Psoas muscle (tissue), 8 donors: ENCODE measurements at places on chromosomes 2 and 18.

- no peak overlapping the region for H3K27ac ChIP-seq
- no peaks in the 10 kb centered on the region for H3K36me3 ChIP-seq
- H3K4me3 ChIP-seq: peak overlapping the region; percentile 51
- H3K27me3 ChIP-seq: no peaks in the 10 kb centered on the region
- no peaks in the 10 kb centered on the region for H3K4me1 ChIP-seq
Observed at GRCh38 chr2:198371921-198372543, 567.6 kb downstream of the PLCL1 start.

- no peak overlapping the region for H3K4me3 ChIP-seq
- no peak overlapping the region for H3K27ac ChIP-seq
- no peaks in the 10 kb centered on the region for H3K27me3 ChIP-seq
- no peaks in the 10 kb centered on the region for H3K36me3 ChIP-seq
Observed at GRCh38 chr2:130972410-130972809, 120.8 kb downstream of the FAM168B start.

- no peak overlapping the region for H3K4me3 ChIP-seq
- no peak for DNase-seq
- no peaks in the 10 kb centered on the region for H3K27me3 ChIP-seq
- H3K36me3 ChIP-seq: no peaks in the 10 kb centered on the region
- no peak overlapping the region for H3K27ac ChIP-seq
- no peaks in the 10 kb centered on the region for H3K4me1 ChIP-seq
Observed at GRCh38 chr18:68769461-68769860, 28.4 kb upstream of the CCDC102B start.

- H3K27me3 ChIP-seq: no peaks in the 10 kb centered on the region
- no peak overlapping the region for H3K4me3 ChIP-seq
- no peak for DNase-seq
- H3K27ac ChIP-seq: no peak overlapping the region
- no peaks in the 10 kb centered on the region for H3K36me3 ChIP-seq
Observed at GRCh38 chr2:147051248-147051647, 793.6 kb upstream of the ACVR2A start.

GRCh38 chr2:11169333-11169732 lies 14.1 kb downstream of the SLC66A3 start:
- H3K27ac ChIP-seq: no peak overlapping the region
- no peaks in the 10 kb centered on the region for H3K36me3 ChIP-seq
- H3K4me1 ChIP-seq: no peaks in the 10 kb centered on the region

GRCh38 chr2:187686416-187687024 lies 132.3 kb upstream of the TFPI start:
- H3K4me1 ChIP-seq: no peaks in the 10 kb centered on the region
- no peaks in the 10 kb centered on the region for H3K36me3 ChIP-seq
- H3K4me3 ChIP-seq: no peak overlapping the region
- H3K27me3 ChIP-seq: no peaks in the 10 kb centered on the region
- no peak for DNase-seq
- no peak overlapping the region for H3K27ac ChIP-seq

DNA sequence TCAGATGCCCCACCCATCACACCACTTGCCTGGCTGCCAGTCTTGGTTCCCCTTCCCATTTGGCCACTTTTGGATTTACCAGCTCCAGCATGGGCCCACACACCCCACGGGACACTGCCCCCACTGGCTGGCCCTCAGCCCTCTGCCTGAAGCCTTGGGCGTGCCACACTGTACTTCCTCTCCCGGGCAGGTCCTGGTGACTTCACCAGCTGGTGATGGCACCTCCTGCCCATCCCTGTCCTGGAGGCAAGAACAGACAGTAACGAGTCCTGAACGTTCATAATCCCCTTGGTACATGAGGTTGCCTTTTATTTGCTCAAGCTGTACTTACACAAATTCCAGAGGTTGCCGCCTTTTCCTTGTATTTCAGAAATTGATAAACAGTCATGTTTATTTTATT lies 81.1 kb downstream of the TMEM17 start:
- no peaks in the 10 kb centered on the region for H3K27me3 ChIP-seq
- no peak for DNase-seq
- H3K36me3 ChIP-seq: no peaks in the 10 kb centered on the region
- peaks cover 7% of the 10 kb centered on the region for H3K4me1 ChIP-seq

DNA sequence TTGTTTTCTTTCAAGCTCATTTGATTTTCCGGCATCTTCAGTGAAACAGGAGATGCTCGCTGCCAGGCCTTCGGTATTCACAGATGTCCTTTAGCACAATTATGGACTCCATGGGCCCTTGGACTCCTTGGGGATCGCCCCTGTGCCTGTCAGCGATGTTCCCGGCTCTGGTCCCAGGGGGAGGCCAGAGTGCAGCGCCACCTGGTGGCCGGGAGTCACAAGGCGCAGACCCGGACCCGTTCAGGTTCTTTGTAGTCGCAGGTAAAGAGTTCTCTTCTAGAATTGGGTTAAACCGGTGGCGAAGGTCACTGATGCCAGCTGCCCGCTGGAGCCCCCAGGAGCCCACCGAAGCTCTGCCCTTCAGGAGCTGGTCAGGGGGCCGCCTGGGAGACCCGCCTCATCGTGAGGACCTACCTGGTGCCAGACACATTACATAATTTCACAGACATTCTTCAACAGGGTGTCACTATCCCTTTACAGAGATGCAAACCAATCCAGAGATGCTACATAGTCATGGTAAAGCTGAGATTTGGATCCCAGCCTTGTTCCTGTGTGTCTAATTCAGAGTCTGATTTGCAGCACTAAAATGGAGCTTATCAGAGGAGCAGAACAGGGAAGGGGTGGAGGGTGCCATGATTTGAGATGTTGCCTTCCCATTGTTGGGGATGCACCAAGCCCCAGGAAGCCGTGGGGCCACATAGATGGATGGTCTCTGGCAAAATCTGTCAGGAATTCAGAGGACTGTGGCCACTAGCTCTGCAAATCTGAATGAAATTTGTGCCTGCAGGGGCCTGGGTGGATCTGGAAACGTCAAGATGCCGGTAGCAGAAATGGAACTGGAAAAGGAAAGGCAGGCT lies 6.0 kb upstream of the INPP5D start:
- DNase-seq: peak; percentile 62
- no peak overlapping the region for H3K4me3 ChIP-seq
- H3K4me1 ChIP-seq: no peaks in the 10 kb centered on the region
- H3K27ac ChIP-seq: no peak overlapping the region
- no peaks in the 10 kb centered on the region for H3K36me3 ChIP-seq

- H3K27me3 ChIP-seq: no peaks in the 10 kb centered on the region
- H3K36me3 ChIP-seq: peaks cover 13% of the 10 kb centered on the region
- H3K27ac ChIP-seq: no peak overlapping the region
- H3K4me3 ChIP-seq: no peak overlapping the region
- peaks cover 26% of the 10 kb centered on the region for H3K4me1 ChIP-seq
- DNase-seq: no peak
Observed at GRCh38 chr18:76431437-76432273, 63.4 kb downstream of the ZNF516 start.

DNA sequence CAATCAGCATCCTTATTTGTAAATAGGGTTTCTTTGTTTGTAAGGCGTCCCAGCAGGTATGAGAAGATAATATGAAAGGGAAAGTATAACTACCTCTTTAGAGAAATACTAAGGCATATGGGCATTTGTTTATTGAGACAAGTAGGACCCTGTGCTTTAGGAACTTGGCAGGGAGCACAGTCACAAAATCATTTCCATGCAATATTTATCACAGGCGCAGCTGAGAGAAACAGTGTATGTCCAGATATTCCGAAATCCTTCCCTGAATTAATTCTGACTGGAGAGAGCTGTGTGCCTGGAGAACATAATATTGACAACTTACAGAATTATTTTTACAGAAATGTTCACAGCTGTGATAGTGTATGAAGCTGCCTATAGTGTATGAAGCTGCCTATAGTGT lies 416.7 kb downstream of the THSD7B start:
- DNase-seq: no peak
- H3K36me3 ChIP-seq: no peaks in the 10 kb centered on the region
- no peak overlapping the region for H3K27ac ChIP-seq
- no peak overlapping the region for H3K4me3 ChIP-seq
- H3K27me3 ChIP-seq: no peaks in the 10 kb centered on the region

DNA sequence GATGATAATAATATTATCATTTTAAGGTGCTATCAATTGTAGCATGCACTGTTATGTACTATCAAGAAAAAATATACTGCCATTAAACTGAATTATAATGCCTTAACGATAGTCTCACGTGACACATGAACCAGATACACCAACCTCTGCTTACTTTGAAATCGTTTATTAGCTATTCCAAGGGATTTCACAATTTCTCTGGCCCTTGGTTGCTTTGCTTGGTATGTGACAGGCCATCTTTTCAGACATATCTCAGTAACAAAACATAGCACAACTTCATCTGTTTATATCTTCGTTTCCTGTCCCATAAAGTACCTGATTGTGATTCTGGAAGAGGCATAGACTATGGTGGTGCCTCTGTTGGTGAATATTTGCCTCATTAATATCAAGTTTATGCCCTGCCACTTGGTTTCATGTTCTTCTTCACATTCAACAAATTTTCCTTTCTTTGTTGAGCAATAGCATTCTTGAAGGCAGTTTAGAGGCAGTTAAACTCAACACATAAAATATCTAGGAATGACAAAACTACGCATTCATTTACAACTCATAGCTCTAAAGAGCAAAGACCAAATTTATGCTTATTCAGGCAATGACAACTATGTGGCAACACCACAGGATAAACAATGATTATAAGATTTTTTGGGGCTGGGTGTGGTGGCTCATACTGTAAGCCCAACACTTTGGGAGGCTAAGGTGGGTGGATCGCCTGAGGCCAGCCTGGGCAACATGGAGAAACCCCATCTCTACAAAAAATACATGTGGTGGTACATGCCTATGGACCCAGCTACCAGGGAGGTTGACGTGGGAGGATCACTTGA lies 84.3 kb downstream of the MCFD2 start:
- H3K4me3 ChIP-seq: no peak overlapping the region
- no peak for DNase-seq
- H3K27me3 ChIP-seq: no peaks in the 10 kb centered on the region
- H3K27ac ChIP-seq: no peak overlapping the region
- no peaks in the 10 kb centered on the region for H3K4me1 ChIP-seq

DNA sequence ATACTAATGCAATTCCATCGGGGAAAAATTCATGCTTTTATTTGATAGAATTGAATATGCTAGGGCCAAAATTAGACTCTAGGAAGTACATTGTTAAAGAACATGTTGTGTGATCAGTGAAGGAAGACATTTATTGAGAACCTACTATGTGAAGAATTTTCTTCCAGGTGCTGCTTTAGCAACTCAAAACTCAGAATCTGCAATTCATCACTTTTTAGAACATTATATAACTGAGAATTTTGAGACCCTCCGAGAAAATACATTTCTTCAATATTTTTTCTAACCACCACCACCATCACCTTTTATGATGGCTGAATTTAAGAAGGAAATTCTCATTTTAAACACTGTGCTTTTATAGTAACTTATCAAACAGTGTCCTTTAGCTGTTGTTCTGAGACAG lies 315.2 kb downstream of the FIGN start:
- H3K4me1 ChIP-seq: no peaks in the 10 kb centered on the region
- no peak overlapping the region for H3K4me3 ChIP-seq
- no peak overlapping the region for H3K27ac ChIP-seq
- DNase-seq: no peak
- H3K27me3 ChIP-seq: no peaks in the 10 kb centered on the region

GRCh38 chr2:178238154-178238521 lies 43.8 kb downstream of the OSBPL6 start:
- H3K27ac ChIP-seq: peak overlapping the region; percentile 41
- H3K4me1 ChIP-seq: peaks cover 73% of the 10 kb centered on the region
- no peaks in the 10 kb centered on the region for H3K27me3 ChIP-seq
- no peak overlapping the region for H3K4me3 ChIP-seq
- H3K36me3 ChIP-seq: no peaks in the 10 kb centered on the region

DNA sequence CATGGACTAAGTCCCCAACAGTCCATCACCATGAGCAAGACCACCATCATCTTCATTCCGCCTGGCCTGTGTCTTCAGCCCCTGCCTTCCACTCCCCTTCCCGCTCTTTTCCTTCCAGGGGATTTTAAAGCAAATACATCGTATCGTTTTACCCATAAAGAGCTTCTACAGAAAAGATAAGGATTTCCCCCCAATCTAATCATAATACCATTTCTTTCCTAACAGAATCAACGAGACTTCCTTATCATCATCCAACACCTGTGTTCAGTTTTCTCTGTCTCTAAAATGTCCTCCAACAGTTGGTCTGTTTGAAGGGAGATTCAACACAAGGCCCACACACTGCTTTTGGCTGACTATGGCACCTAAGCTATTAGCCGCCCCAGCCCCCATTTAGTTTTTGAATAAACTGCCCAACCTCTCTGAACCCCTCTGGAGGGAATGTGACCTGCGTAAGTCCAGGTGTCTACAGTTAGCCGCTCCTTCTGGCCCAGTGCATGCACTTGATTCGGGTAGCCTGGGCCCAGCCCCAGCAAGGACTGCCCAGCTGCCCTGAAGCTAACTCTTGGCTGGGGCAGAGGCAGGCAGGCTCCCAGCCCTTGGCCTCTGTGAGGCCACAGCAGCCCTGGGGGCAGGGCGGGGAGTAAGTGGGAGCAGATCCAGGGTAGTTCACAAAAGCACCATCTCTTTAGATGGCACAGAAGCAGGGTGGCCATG lies 25.3 kb upstream of the SEMA4C start:
- no peaks in the 10 kb centered on the region for H3K27me3 ChIP-seq
- no peak overlapping the region for H3K4me3 ChIP-seq
- H3K4me1 ChIP-seq: peaks cover 52% of the 10 kb centered on the region

GRCh38 chr18:62545098-62545497 lies 22.3 kb downstream of the ZCCHC2 start:
- no peaks in the 10 kb centered on the region for H3K27me3 ChIP-seq
- no peak overlapping the region for H3K4me3 ChIP-seq
- peaks cover 11% of the 10 kb centered on the region for H3K4me1 ChIP-seq

GRCh38 chr18:58177004-58177717 lies 133.1 kb downstream of the NEDD4L start:
- no peak overlapping the region for H3K27ac ChIP-seq
- H3K27me3 ChIP-seq: no peaks in the 10 kb centered on the region
- no peaks in the 10 kb centered on the region for H3K36me3 ChIP-seq
- no peaks in the 10 kb centered on the region for H3K4me1 ChIP-seq
